Stimulated activated CD8-positive, alpha-beta memory T cell treated with anti-CD3 and anti-CD28 coated beads, Interleukin-2, amount 100 ng/mL, for 48 hours (primary cell): ENCODE measurements at places on chromosomes 11 and 22.

DNA sequence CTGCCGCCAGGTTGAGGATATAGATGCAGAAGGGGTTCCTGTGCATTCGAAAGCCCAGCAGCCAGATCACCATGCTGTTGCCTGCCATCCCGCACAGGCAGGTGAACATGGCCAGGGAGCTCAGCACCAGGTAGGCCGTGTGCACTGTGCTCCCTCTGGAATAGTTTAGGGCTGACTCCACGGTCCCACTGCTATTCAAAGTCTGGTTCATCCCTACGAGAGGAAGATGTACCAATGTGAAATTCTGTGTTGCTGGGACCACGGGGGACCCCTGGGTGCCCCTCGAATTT lies at the start of gene MRGPRD:
TSS of gene MRGPRD (minus strand) at position 211 of the 290 bp plus-strand sequence. CDS start at position 211, 0 bp downstream.
- no peak for DNase-seq

- no peak for DNase-seq
Measured at GRCh38 chr11:46970913-46971625, 34.5 kb downstream of the CSTPP1 start.

DNA sequence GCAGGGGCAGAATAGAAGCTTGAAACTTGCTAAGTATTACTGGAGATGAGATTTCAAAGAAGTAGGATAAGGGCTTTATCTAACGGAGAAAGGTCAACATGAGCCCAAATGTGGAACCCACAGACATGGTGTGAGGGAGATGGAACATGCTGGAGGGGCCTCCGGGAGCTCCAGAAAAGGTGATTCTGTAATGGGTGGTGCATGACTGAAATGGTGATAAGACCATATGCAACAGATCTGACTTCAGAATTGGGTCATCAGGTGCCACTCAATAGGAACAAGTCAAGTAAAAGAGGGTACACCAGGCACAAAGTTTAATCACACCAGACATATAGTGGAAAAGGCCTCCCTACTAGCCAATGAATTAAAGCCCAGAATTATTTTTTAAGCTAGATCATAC lies 7.9 kb upstream of the CEP295 start:
- no peak for DNase-seq

GRCh38 chr11:134040386-134041302 lies 28.2 kb upstream of the JAM3 start:
- no peak for DNase-seq

GRCh38 chr11:10872097-10872496 lies 14.2 kb upstream of the ZBED5 start:
- no peak for DNase-seq

- peak; percentile 89 for DNase-seq
Measured at GRCh38 chr11:67464411-67465188, 4.5 kb downstream of the TMEM134 start.

DNA sequence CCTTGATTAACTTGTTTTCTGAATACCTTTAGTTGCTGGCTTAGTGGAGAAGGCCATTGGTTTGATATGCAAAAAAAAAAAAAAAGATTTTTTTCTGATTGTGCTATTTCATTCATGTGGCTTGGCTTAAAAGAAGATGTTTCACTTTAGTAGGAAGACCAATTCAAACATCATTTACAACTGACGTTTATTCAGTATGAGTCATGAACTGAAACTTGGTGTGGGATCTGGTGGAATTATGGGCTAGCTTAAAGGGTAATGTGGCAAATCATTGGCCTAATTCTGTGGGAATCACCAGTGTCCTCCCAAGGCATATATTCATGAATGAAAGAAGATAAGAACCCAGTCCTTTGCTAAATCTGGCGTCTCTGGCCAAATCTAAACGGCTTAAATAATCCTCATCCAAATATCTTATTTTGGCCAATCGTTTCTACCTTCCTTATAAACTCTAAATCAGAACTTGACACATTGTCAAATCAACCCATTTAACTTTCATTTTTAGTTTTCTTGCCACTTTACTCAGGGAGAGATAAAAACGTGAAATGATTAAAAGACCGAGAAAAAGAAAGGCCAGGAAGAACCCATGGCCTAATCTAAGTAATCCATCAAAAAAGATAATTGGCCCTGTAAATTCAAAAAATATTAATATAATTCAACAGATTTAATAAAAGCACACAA lies 77.0 kb downstream of the DDIAS start:
- no peak for DNase-seq

- DNase-seq: no peak
Measured at GRCh38 chr22:28480000-28480715, 199.5 kb downstream of the TTC28 start.

DNA sequence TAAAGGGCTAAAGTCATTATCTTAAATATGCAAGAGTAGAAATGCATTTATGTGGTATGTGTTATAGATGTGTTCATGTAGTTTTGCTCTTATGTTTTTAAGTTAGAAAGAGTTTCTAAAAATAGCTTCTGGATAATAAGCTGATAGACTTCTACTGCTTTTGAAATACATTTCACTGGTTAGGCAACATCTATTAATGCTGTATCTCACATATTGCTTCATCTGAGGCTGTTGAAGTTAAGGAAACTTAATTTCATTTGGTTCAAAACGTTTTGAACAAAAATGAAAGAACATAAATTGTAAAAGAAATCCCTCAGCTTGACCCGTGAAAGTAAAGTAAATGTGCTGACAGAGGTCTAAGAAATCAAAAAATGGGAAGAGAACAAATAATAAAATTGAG lies 164.0 kb upstream of the CTSC start:
- DNase-seq: no peak

GRCh38 chr11:68682531-68682961 lies 1.8 kb upstream of the GAL start:
- DNase-seq: no peak

DNA sequence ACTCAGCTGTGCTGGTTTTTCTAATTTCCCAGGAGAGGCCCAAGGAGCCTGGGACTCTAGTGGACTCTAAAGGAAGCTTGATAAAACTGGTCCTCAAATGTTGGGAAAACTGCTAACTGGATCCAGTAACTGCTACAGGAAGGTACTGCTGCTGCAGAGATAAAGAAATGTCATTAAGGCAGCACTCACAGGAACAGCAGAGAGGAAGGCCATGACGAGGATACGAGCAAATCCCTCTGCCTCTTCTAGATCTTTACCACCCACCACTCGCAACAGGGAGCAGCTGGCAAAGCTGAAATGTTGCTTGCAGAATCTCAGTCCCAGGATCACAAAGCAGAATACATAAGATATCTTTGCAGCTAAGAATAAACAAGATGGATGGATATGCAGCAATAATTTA lies 23.5 kb downstream of the TTC28 start:
- no peak for DNase-seq
